Renal cortical epithelial cell (primary cell): ENCODE measurements at places on chromosomes 5 and 9.

DNA sequence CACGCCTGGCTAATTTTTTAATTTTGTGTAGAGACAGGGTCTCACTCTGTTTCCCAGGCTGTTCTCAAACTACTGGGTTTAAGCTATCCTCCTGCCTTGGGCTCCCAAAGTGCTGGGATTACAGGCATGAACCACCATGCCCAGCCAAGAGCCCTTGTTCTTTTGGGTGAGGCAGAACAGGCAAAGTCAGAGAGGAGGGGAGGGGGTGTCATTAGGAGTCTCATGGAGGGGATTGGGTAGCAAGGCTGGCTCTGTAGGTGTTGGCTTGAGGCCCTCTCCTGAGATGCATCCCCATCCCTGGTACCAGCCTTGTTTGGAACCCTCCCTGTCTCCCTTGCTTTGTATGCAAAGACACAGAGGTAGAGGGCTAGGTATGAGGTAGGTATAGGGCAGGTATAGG is 24.1 kb downstream of the GSN start:
- no peak for DNase-seq

DNA sequence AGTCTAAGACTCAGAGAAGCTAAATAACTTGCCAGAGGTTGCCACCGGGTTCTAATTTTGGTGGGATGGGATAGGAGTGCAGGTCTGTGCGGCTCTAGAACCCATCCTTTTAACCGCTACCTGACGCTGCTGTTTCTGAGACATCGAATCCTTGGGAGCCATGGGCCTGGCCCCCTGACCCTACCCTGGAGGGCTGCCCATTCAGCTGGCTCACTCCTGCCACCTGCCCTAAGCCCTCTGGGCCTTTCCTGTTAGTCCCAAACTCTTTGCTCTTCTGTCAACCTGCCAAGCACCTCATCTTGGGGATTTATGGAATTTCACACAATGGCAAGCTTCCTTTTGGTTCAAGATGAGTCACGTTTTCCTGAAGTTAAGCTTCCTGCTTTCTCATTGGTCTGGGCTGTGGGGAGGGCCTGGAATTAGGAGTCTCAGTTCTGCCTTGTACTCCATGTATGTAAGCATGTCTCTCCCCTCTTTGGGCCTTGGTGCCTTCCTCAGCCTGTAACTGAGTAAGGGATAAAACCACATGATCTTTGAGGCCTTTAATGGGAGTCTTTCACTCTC is 26.6 kb downstream of the ENHO start:
- DNase-seq = no peak

DNA sequence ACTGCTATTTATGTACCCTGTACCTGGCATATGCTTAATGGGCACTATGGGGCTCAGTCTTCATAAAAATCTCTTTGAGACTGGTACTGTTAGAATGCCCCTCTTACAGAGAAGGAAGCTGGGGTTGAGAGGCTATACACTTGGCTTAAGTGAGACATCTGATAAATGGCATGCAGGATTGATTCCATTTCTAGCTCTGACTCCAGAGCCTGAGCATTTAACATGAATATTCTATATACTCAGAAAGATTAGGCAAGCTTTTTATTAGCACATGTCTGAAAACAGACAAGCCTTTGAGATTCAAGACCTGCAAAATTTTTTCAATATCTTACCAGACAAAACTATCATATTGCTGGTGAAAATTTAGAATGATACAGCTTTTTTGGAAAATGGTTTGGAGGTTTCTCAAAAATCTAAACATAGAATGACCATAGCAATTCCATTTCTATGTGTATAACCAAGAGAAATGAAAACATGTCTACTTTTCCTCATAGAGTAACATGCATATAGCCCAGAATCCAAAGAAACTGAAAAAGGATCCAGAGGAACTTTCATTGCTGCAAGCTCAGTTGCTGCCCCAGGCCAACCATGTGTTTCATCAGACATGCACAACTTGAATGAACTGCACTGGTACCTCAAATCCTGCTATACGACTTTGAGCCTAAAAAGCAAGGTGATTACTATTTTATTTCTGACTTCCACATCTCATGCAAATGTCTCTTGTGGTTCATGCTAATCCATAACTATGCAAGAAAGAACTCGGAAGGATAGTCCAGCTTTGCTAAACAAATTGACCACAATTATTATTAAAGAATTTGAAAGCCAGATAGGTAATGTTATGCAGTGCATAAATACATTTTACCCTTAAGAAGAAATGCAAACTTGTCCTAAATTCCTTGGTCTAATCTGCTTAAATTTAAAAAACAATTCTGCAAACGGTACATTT is 389.0 kb upstream of the GRIA1 start:
- DNase-seq = no peak

DNA sequence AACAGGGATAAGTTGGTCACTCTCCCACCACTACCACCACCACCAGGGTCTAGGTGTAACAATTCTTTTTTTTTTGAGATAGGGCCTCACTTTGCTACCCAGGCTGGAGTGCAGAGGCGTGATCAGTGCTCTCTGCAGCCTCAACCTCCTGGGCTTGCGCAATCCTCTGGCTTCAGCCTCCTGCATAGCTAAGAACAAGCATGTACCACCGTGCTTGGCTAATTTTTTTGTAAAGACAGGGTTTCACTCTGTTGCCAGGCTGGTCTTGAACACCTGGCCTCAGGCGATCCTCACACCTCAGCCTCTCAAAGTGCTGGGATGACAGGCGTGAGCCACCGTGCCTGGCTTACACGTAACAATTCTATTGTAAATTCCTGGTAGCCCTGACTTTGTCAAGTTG is 27.5 kb downstream of the CORO2A start:
- DNase-seq = no peak

- no peak for DNase-seq
These were observed 485 bp downstream of the FAM53C start for GRCh38 chr5:138338411-138339090.

- no peak for DNase-seq
These were observed 58.9 kb downstream of the PLPPR1 start for GRCh38 chr9:101087426-101087825.

DNA sequence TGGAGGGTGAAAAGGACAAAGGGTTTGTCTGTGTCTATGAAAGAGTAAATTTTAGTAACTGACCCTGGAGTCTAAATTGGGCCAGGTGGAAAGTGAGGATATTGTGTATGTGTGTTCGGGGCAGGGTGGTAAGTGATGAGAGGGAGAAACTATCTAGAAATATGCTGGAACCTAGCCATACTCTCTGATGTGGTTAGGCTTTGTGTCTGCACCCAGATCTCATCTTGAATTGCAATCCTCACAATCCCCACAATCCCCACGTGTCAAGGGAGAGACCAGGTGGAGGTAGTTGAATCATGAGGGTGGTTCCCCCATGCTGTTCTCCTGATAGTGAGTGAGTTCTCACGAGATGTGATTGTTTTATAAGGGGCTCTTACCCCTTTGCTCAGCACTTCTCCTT is 60.6 kb downstream of the COMMD10 start:
- DNase-seq = no peak

GRCh38 chr5:151219789-151220188 is 4.1 kb downstream of the CCDC69 start:
- no peak for DNase-seq

DNA sequence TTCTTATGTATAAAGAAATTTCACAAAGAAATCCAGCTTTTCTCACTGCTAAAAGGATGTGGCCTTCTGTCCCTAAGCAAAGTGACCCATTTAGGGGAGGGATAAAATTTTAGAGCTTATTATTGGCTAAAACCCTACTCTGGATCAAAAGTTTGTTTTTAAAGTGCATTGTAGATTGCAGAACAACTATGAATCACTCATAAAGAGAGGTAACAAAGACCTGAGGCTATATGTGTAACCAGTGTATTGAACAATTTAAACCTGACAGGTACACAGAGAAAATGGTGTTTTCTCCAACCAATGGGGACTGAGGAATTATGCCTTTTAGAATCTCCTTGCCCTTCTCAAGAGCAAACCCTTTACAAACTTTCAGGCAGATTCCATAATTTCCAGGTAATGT is 86.6 kb downstream of the MUSK start:
- peak; percentile 72 for DNase-seq

DNA sequence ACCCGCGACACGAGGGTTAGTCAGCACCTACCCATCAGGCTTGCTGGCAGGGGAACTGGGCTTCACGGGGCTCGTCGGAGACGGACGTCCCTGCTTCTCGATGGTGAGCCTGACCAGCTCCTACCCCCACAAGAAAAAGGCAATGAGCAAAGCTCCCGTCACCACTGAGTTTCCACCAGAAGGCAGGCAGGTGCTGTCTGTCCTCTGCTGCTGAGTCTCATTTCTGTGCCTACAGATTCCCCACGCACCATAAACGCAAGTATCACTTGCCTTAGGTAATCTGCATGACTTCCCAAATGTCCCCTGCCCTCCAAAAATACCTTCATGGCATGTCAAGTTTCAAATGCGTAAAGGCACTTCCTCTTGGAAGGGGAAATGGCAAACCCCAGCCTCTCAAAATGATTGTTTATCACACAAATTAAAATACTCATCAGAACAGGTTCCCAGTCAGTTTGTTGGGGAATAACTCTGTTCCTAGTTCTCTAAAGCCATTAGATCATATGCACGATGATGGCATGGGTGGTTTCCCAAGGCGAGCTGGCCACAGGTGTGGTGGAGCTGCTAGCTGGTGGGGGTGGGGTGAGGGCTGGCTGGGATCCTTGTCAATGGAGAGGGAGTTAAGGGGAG is 85.0 kb downstream of the PRRT1B start:
- no peak for DNase-seq

DNA sequence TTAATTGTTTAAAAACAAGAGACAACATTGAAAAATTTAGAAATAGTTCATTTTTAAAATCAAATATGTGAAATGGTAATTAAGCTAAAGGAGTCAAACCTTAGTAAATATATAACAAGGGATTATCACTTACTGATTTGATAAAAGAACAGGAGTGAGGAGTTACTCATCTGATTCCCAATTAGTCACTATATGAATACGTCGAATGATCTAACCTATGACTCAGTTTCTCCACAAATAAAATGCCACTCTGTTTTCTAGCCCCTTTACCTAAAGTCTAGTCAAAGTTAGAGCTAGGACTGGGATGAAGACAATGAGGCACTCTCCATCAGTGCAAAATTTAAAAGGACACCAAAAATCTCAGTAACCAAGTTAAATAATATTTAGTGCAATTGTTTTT is 70.4 kb upstream of the RASEF start:
- DNase-seq = peak; percentile 34

DNA sequence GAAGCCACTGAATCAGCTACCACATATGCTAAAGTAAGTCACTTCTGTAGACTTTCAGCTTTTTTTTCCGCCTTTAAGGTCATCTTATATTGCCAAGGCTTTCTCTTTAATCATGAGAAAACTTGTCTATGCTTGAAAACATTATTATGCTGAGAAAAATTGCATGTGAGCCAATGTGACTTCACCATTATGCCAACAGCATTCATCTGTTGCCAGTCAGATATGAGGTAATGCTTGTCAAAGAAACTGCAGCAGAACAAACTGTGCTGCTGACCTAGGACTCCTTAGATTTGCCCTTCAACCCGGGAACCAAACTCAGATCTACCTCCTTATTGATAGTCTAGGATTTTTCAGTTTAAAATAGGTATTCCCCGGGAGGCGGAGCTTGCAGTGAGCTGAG is 34.3 kb downstream of the SLC44A1 start:
- DNase-seq = no peak

- DNase-seq = no peak
These were observed 2.6 kb downstream of the CDK9 start for GRCh38 chr9:127788337-127789011.

GRCh38 chr5:34580983-34581382 is 75.1 kb upstream of the RAI14 start:
- no peak for DNase-seq

- no peak for DNase-seq
These were observed 29.9 kb upstream of the PDE4D start for GRCh38 chr5:59923465-59923864.

DNA sequence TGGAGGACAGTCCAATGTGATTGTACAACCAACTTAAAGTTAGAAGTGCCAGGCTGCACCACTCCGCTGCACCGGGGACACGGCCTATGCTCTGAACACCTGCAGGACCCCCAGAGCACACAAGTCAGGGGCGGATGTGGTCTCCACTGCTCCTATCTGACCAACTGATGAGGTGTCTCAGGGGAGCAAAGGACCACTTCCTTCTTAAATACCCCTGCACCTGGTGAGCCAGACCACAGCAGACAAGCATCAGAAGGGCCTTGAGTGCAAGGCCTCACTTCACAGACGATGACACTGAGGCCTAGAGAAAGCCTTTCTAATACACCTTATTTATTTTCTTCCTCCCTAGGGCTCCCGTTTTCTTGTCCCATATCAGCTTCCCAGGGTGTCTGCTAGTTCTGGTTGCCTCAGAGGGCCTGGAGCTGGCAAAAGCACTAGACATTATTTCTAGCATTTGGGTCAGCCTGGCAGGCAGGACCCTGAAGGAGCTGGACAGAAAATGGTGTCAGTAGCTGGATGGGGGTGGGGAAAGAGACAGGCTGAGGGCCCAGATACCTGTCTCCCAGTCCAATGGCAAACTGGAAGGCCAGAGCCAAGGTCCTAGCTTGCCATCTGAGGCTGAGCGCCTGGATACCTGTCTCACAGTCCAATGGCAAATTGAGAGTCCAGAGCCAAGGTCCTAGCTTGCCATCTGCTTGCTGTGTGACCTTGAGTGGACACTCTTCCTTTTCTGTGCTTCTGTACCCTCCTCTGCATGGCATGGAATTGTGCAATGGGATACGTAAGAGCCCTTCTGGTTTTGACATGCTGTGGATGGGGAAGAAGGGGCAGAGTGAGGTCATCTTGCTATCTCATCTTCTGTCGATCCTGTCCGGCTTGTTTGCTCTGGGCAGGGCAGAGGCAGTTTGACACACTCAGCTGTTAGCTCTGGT is 9.0 kb downstream of the CCDC69 start:
- DNase-seq = no peak

DNA sequence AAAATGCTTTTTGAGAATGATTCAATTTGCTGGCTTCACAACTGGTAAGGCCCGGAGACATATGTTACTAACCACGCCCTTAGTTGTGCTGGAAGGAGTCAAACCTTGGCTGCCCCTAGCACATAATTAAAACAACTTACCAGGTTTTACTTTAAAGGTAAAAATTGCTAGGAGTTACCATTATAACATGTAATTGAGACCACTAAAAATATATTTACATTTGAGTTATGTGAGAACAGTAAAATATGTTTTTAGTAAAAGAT is 435.6 kb upstream of the CDH9 start:
- DNase-seq = no peak

GRCh38 chr5:132479111-132479951 is 11.2 kb downstream of the IRF1 start:
- no peak for DNase-seq

- no peak for DNase-seq
These were observed 226.5 kb upstream of the TUT7 start for GRCh38 chr9:86580688-86581087.

DNA sequence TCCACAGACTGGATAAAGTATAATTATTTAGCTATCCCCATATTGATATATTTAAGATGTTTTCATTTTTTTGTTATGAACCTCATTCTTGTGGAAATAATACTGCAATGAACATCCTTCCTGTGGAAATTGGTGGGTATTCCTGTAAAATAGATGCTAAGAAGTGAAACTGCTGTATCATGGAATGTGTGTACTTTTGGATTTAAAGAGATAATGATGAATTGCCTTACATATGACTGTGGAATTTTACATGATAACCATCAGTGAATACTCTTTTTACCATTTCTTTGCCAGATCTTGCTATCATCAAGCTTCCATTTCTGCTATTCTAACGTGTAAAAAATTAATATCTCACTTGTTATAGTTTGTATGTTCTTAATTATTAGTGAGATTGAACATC is 847.9 kb downstream of the EFNA5 start:
- DNase-seq = no peak

- DNase-seq = peak; percentile 67
These were observed 9.1 kb downstream of the SLC22A5 start for GRCh38 chr5:132378580-132378979.

GRCh38 chr5:90119531-90119971 is 290.0 kb downstream of the CETN3 start:
- DNase-seq = no peak
